ENCODE measurements at places on chromosomes 1 and 21.

GRCh38 chr1:180229483-180230415, at the start of gene LHX4:
TSS of gene LHX4 (plus strand) at chr1:180230264. CDS start at chr1:180230530, 266 bp downstream.
- DNase-seq = peak; percentile 16

GRCh38 chr1:236021424-236022135, 43.3 kb downstream of the NID1 start:
- no peak for DNase-seq

GRCh38 chr1:113917400-113918082, 11.6 kb upstream of the HIPK1 start:
- no peak for DNase-seq

- DNase-seq = no peak
Observed at GRCh38 chr1:10186331-10187025, 23.9 kb upstream of the KIF1B start.

- no peak for DNase-seq
Observed at GRCh38 chr1:155967341-155968050, 10.9 kb downstream of the ARHGEF2 start.

DNA sequence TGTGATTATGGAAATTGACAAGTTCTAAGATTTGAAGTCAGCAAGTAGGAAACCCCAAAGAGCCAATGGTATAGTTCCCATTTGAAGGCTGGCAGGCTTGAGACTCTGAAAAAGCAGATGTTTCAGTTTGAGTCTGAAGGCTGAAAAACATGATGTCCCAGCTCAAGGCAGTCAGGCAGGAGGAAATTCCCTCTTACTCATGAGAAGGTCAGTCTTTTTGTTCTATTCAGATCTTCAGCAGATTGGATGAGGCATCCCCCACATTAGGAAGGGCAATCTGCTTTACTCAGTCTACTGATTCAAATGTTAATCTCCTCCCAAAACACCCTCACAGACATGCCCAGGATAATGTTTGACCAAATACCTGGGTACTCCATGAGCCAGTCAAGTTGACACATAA, 372.5 kb upstream of the ST6GALNAC5 start:
- no peak for DNase-seq
